ENCODE measurements at places on chromosomes 16 and 17.
A peak's percentile ranks its signal among the peaks of the same experiment; 100 is the strongest.

DNA sequence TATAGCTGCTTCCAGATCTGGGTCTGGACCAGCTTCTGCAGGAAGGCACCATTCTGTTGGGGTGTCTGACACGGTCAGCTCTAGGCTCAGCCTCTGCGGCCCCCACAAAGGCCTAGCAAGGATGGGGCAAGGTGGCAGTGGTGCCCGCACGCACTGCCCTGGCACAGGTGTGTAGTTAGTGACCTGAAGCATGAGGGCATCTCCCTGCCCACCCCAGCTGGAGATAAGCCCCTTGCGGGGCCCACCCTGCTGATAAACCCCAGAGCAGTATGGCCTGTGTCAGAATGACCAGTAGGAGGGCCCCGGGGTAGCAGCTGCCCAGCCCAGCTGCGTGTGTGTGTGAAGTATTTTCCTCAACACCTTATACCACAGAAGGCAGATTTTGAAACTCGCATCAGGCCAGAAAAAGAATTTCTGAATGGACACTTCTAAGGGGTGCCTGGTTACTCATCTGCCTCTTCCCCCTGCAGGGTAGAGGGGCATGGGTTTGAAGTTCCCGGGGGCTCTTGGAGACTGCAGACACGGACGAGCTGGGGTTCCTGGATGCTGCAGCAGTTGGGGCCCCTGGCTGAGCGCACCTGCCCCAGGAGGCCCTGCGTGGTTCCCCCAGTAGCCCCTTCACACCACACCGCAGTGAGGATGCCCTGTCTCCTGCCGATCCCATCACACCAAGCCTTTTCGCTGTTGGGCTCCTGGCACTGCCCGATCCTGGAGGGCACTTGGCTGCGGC lies 4.5 kb downstream of the ARHGDIA start:
- DNase-seq = no peak

DNA sequence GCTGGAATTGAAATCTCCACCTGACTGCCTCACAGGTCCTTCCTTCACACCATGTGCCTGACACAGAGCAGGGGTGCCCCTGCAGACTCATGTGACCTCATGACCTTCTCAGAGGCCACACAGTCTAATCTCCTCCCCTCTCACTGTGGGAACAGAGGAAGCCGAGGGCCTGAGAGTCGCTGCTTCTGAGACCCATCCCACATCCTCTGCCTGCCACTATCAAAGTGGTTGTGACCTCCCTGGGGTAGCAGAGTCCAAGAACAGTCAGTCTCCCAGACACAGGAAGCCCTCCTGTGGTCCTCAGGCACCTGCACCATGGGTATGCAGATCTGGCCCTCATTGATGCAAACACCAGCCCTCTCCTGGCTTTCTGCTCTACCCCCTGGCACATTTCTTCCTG lies 78.5 kb downstream of the RAB11FIP4 start:
- DNase-seq = peak; percentile 26

DNA sequence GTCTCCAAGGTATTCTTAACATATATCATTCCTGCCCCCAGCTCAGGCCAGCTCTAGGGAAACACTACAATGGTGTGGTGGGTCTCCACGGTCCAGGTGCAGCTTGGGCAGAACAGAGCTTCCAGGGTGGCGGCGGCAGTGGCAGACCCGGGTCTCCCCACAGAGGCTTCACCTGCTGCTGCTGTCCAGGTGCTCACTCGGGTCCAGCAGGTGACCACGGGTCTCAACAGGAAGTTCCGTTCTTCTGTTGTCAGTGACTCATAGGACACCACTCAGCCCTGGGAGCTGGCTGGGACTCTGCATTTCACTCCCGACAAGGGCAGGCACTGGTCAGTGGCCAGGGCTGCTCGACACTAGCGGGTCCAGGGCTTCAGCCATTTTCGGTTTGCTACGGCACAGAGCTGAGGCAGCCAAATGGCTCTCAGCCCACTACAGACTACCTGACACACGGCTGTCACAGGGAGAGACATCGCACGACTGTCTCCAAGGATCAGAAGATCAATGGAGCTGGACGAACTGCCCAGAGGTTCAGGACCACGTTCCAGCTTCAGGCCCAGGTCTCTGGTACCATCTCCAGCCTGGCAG lies 16.7 kb downstream of the MTHFSD start:
- no peak for DNase-seq

DNA sequence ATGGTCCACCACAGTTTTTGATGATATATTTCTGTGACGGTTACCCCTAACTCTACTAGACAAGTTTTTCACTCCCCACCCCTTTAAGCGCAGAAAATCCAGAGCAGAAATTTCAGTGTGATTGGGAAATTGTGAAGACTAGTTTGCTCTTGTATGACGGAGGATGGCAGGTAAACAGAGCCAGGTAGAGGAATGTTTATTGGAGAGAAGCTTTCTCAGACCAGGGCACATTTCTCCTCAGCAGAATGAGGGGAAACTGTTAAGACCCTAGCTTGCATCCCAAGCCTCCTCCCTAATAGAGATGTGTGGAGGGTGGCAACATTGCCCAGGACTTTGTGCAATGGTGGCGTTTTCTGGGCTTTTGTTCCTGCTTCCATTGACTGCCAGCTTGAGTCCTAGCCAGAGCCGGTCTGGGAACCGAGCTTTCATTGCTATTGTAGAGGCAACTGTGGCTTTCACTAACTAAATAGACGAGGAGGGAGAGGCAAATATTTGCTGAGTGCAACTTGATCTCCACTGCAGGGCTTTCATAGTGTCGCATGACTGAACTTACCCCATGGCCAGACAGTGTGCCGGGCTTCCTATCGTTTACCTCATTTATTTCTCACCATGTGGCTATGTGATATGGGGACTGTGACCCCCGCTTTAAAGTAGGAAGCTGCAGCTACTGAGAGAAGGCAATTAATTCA lies 159.6 kb upstream of the MPHOSPH6 start:
- DNase-seq = peak; percentile 69

DNA sequence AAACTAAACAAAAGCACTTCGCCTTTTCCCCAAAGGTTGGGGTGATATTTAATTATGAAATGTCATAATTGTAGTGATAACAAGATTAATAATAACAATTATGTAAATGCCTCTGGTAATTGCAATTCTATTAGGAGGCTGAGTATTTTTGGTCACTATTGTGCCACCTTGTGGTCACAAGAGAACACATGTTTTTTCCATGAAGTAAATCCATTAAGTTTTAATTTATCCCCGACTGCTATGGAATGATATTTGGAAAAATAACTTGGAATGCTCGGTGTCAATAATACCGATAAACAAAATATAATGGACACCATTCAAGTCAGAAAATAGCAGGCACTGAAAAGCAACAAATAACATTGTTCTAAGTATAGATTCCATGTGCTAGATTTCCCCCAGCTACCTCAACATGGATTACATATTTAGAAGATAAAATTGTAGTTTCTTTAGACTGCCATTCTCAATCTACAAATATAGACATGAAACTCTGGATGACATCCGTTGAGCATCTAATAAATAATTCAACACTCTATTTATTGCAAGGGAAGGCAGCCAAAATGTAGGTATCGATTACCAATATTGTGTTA lies 25.0 kb upstream of the KCNJ2 start:
- DNase-seq = no peak

GRCh38 chr16:47431960-47432359 lies 28.9 kb downstream of the ITFG1 start:
- peak; percentile 69 for DNase-seq

DNA sequence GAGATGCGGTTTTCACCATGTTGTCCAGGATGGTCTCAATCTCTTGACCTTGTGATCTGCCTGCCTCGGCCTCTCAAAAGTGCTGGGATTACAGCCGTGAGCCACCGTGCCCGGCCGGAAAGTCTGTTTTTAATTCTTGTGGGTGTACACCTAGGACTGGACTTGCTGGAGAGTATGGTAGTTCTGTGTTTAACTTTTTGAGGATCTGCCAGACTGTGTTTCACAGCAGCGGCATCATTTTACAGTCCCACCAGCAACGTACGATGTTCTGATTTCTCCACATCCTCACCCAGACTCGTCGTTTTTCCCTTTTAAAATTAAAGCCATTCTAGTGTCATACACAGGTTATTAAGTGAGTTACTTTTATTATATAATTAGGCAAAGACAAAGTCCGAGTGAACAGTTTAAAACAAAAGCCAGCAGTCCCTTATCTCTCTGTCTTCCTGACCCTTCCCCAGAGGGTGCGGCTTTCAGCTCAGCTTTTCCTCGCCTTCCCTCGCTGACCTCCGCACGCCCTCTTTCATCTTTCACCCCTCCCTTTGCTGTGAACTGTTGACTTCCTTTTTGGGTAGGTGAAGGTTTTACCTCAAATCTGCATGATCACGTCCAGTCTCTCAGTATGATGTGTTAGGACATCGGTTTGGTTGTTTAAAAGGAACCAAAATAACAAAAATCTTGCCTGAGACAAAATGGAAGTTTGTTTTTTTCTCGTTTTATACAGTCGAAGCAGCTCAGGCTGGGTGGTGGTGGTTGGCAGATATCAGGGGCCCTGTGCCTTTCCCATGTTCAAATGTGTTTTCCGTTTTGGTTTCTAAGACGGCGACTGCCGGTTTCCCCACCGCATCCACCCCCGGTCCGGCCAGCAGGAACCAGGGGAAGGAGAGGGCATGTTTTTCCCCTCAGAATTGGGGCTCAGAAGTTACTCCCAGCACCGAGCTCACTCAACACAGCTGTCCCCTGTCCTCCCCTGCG lies 18.0 kb downstream of the FAM234A start:
- DNase-seq = no peak

- no peak for DNase-seq
Measured at GRCh38 chr17:13734880-13735279, 133.2 kb upstream of the HS3ST3A1 start.

DNA sequence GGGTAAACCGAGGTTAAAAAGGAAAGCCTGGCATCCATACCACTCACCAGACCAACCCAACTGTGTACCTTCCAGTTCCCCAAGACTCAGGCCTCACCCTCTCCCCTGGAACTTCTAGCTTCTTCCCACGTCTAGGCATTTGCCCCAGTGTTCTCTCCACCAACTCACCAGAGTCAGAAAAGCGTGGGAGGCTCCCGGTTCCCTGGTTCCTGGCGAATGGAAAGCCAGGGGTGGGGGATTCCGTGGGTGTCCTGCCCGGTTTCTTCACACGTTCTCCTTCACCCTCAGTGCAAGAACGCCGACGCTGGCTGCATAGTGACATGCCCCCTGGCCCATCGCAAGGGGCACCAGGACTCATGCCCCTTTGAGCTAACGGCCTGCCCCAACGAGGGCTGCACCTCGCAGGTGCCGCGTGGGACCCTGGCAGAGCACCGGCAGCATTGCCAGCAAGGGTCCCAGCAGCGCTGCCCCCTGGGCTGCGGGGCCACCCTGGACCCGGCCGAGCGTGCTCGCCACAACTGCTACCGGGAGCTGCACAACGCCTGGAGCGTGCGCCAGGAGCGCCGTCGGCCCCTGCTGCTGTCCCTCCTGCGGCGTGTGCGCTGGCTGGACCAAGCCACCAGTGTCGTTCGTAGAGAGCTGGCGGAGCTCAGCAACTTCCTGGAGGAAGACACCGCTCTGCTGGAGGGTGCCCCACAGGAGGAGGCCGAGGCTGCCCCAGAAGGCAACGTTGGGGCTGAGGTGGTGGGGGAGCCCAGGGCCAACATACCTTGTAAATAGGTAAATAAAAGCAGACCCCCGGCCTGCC lies 1.7 kb downstream of the RNF151 start:
- no peak for DNase-seq

GRCh38 chr16:14310519-14310991 lies 239.4 kb downstream of the MRTFB start:
- no peak for DNase-seq

DNA sequence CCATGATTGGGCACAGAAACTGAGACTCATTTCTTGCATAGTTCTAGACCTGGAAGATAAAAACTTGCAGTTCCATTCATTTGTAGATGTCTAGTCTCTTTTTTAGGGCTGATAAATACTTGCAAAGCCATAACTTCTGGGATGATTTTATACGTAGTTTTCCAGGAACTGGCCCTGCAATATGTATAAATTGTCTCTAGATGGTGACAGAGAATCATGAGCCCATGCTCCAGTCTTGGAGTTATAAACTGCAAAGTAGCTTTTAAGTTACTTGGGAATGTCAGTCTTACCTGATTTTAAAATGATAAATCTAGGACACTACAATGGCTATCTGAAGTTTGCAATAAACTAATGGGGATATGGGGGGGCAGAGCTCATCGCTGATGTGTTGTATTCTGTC lies 3.0 kb upstream of the ADAMTS18 start:
- peak; percentile 34 for DNase-seq

DNA sequence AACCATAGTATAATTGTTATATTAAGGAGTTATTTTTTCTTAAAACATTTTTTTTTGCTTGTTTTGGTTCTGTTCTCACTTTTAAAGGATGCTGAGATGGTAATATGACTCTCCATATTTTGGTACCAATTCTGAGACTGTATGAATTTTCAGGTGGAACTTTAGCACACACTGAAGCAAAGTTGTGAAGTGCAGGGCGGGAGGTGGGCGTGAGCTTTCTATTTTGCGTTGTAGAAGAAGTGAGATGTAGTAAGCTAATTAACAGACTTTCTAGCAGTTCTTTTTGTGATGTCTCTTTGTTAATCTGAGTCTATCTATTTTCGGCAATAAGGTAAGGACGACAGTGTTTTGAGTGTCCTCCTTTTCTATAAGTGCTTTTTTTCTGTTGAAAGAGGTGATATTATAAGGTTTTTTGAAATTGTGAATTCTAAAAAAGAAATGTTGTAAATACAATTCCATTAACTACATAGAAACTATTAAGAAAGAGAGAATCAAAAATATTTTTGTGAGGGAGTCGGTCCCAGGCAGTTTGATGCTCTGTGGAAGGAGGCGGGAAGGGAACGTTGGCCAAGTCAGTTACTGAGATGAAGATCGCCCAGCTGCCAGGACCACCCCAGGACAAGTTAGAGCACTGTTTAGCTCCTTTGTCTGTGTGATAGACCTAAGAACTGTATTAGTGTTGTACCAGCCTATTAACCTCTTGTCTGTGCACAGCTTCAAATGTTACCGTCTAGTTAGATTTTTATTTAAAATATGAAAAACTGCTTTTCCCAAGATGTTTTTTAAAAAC lies 65.0 kb downstream of the CCDC182 start:
- no peak for DNase-seq

- DNase-seq = no peak
Measured at GRCh38 chr17:53061446-53061845, 761.3 kb upstream of the KIF2B start.

All from NCI-H146 (cell line).